Large intestine (tissue), 12 donors: ENCODE measurements at places on chromosomes 12 and 14. TPM values are rescaled to one million over a fixed set of nuclear protein-coding genes. Genes with fewer than 3 reads are reported as not detected.

RERGL gene
- polyA plus RNA-seq = 0.25 TPM

GRCh38 chr12:108326254-108326750 lies 12.8 kb downstream of the CMKLR1 start:
- no peak for DNase-seq

SYNDIG1L gene
- 0.10 TPM for polyA plus RNA-seq

TAS2R14 gene
- polyA plus RNA-seq = 3.5 TPM

SIX6 gene
- polyA plus RNA-seq = not detected

GRCh38 chr14:100077441-100077840 lies 12.2 kb downstream of the EVL start:
- DNase-seq = no peak

GRCh38 chr14:34436960-34437728 lies 24.9 kb downstream of the SPTSSA start:
- DNase-seq = no peak

GRCh38 chr14:69964841-69965240 lies 85.6 kb downstream of the SMOC1 start:
- DNase-seq = no peak

DNA sequence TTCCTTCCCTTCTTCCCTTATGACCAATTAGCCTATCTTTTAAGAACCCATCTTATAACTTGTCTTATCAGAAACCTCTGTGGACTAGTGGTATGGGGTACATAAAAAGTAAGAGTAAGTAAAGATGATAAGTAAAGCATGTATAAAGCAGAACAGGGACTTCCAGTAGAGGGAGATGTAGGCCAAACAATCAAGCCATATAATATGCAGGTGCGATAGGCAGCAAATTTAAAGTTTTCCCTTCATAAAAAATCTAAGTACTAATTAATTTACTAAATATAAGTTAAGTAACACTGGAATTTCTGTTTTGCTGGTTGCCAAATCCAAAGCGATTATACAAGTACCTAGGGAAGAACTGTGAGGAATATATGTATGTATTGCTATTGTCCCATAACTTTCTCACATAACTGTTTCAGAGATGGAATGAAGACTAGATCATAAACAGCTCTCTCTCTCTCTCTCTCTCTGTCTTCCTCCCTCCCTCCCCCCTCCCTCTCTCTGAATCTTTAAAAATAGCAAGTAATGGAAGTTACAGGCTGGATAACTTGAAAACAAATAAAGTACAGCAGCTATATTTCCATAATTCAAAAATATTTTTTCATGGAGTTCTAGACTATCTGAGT lies 25.7 kb downstream of the METTL25 start:
- no peak for DNase-seq

- no peak for DNase-seq
These were observed 836 bp downstream of the EVL start for GRCh38 chr14:100065942-100066574.

DNA sequence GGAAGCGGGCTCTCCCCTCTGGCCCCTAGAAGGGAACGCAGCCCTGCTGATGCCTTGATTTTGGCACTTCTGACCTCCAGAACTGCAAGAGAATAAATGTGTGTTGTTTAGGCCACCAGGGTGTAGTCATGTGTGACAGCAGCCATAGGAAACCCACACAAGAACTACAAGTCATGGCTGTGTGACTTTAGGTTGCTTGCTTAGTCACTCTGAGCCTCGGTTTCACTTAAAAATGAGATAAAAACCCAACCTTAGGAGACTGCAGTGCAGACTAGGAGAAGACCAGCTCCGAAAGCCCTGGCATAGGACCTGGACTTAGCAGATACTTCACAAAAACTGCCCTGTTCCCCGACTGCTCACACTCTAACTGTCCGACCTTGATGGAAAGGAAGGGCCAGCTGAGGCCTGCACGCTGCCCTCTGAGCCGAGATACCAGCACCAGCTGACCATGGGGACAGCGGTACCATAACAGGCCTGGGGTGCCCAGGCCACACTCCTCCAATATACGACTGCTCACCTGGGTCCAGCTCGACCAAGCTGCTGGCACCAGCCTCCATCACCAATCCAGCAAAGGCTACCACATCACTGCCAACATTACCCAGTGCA lies 53.5 kb downstream of the CCDC85C start:
- no peak for DNase-seq

GRCh38 chr14:33359288-33359881 lies 420.7 kb downstream of the NPAS3 start:
- no peak for DNase-seq

- no peak for DNase-seq
These were observed 91.3 kb downstream of the RPS29 start for GRCh38 chr14:49494836-49495235.

DNA sequence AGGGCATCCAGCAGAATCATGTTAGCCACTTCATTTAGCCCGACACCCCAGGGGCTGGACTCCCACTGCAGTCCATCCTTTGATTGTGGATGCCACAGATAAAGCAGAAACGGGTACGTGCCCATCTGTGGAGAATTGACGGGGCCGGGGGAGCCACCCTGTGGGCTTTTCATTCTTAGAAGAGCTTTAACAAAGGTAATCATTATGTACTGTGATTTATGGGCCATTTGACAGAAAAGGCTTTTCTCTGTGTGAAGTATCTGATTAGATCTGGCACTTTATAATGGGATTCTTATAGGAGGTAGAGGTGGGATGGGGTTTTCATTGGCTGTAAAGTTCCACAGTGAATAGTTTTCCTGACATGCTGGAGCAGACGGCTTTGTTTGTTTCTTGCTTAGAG lies 40.4 kb downstream of the AACS start:
- DNase-seq = no peak

- DNase-seq = no peak
These were observed 89.9 kb downstream of the TBX5 start for GRCh38 chr12:114316076-114316475.

PSMB5 gene
- polyA plus RNA-seq = 112 TPM

DNA sequence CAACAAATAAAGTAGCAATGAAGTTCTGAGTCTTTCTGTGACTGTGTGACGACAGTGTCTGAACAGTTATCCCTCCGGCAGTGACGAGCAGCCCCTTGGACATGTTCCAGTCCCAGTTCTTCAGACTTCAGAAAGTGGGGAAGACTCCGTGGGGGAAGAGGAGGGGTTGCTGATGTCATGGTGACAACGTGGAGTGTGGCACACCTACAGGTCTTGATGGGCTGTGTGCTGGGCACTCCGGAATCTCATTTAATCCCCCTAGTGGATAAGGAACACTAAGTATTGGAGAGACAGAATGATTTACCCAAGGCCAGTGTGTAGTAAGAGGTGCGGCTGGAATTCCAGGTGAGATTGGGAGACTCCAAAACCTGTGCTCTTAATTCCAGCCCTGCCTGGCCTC lies 280.2 kb downstream of the CACNA1C start:
- no peak for DNase-seq

TNFRSF1A gene
- polyA plus RNA-seq = 122 TPM

PLXNC1 gene
- polyA plus RNA-seq = 20.3 TPM
